ENCODE measurements at places on chromosomes 4 and X.

- DNase-seq: no peak
Observed at GRCh38 chrX:154024271-154024670, 4.6 kb upstream of the IRAK1 start.

DNA sequence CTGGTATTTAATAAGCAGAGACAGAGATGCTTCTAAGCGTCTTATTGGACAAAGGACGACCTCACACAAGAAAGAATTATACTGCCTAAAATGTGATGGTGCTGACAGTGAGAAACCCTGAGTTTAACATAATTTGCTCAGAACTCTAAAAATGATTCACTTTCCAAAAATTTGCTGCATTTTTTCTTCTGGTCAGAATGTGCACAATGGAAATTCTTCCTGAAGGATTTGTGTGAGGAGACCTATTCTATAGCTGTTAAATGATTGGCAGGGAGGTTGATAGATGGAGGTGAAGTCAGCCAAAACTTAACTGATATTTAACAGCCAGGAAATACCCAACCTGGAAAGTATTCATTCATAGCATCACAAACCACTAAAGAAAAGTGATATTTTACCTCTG is 1.7 kb downstream of the MAGEC3 start:
- DNase-seq: no peak

- DNase-seq: no peak
Observed at GRCh38 chr4:54941994-54942552, 183.3 kb downstream of the KDR start.

- DNase-seq: no peak
Observed at GRCh38 chr4:54487491-54487890, 170.3 kb upstream of the KIT start.

GRCh38 chr4:101630319-101630986 is 160.1 kb upstream of the BANK1 start:
- no peak for DNase-seq

DNA sequence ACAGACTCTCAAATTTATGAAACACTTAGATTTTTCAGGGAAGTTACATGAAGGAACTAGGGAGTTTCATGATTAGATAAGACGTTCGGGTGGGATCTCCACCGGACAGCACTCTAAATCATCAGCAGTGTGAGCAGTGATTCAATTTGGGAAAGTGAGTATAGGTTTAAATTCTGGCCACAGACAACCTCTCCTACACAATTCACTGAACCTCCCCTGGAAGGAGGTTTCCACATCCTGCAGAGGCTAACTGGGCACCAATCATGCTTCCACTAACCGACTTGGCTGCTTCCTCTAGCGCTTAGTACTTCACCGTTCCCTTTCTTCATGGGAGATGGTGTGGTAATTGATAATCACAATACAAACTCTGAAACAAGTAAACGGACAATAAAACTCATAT is 5.6 kb downstream of the CXCL9 start:
- DNase-seq: no peak

GRCh38 chr4:89598602-89599001 is 238.4 kb downstream of the SNCA start:
- DNase-seq: no peak

GRCh38 chr4:19752599-19752998 is 499.1 kb upstream of the SLIT2 start:
- no peak for DNase-seq

GRCh38 chrX:148536961-148537360 is 36.5 kb downstream of the AFF2 start:
- no peak for DNase-seq

DNA sequence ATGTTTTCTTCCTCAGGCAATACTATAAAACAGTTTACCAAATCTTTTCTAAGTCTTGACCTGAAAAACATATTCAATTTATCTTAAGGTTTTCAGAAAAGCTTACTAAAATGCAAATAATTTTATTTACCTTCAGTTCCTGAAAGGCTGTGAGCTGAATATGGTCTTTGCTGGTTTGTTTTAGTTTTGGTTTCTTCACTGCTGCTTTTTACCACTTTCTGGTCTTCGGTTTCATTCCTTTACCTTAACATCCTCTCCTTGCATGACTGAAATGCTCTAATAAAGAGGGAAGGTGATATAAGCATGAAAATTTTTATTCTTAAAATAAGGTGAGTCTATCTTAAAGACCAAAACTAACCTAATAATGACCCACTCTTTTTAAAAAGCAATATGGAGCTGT is 97.1 kb upstream of the NRK start:
- no peak for DNase-seq

- DNase-seq: no peak
Observed at GRCh38 chr4:83255584-83255983, 29.0 kb downstream of the COQ2 start.

DNA sequence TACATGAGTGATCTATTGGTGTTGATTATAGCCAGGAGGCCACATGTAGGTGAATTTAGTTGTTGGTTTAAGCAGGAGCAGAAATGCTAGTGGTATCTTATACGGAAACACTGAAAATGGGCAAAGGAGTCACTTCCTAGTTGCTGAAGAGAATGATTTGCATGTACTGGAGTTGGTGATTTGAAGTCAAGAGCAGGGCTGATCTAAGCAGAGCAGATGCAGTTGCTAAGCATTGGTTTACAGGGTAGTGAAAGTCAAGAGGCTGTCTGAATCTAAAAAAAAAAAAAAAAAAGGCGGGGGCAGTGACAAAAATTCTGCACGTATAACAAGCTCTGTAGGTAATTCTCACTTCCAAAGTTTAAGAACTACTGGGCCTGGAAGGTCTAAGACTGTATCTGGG is 90.4 kb upstream of the HPRT1 start:
- DNase-seq: peak; percentile 48

GRCh38 chr4:31370866-31371465 is 650.8 kb downstream of the PCDH7 start:
- no peak for DNase-seq
